ENCODE measurements at places on chromosomes 1 and 21.

DNA sequence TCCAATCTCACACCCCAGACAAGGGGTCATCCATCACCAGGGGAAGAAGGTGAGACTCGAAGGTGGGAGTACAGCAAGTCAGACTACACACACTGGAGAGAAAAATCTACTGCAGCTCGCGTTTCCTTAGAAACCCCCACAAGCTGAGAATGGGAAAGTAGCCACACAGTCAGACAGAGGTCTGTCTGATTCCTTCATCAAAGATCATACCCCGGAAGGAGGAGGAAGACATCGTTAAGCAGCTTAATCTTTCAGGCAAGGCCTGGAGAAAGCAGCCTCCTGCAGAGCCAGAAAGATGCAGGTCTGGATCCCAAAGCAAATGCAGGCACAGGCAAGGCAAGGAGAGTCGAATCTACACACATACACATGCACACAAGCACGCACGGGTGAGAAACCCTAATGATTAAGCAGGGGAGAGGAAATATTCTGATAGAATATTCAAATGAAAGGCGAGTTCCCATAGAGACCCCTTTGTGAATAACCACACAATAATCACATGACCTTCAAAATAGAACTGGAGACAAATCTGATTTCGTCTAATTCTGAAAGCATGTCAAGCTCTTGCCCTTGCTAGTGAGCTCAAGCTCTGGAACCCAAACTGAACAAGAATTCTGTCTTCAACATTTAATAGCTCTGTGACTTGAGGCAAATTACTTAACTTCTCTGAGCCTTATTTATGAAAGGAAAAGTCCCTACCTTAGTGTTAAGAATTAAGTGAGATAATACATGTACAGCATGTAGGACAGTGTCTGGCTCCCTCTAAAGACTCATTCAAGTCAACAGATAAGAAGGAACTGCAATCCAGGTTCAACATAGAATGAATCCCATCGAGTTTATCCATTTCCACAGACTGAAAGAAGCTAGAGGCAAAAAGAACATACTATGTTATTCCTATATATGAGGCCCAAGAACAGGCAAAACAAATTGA is 387.8 kb downstream of the OMA1 start:
- DNase-seq: no peak

GRCh38 chr1:230342019-230342418 is 84.1 kb downstream of the PGBD5 start:
- no peak for DNase-seq

DNA sequence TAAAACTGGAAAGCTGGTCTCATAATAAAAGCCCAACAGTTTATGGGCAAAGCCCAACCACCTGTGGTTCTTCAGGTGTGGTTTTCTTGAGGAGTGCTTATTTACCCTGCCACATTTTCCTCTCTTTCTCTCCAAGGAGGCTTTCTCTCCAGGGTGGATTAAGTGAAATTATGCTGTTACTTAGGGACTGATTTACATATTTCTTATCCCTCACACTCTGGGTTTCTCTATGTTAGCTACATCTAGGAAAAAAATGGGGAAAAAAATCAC is 4.8 kb downstream of the TBX19 start:
- DNase-seq: no peak

- no peak for DNase-seq
Measured at GRCh38 chr1:219220945-219221344, 47.3 kb downstream of the LYPLAL1 start.

DNA sequence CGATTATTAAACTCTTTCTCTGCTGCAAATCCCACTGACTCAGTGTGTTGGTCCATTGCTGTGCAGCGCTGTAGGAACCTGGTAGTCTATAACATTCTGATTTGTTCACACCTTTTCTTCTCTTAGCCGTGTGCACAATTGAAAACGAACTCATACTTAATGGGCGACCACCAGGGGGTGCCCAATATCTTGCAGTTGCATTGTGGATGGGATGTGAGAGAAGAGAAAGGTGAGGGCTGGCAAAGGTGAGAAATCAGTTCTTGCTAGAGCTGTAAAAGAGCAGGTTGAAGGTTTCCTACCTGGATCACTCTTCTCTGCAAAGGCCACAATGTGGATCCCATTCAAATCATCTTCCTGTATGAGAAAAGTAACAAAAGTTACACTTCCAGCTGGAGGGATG is 51.0 kb downstream of the CASQ2 start:
- no peak for DNase-seq

DNA sequence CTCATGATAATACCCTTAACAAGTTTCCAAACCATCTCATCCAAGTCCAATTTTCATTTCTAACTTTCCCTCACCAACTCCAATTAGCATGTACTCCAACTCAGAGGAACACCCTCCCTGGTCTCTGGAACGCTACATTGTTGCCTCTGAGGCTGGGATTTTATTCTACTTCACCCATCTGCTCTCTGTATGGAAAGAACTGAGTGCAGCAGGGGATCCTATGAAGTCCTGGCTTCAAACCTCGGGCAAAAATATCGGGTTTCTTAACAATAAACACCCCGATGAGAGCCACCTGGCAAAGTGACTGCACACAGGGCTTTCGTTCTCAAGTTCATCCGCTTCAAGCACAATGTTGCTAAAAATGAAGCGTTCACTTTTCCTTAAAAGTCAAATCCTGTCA is 99.6 kb downstream of the CRB1 start:
- no peak for DNase-seq

DNA sequence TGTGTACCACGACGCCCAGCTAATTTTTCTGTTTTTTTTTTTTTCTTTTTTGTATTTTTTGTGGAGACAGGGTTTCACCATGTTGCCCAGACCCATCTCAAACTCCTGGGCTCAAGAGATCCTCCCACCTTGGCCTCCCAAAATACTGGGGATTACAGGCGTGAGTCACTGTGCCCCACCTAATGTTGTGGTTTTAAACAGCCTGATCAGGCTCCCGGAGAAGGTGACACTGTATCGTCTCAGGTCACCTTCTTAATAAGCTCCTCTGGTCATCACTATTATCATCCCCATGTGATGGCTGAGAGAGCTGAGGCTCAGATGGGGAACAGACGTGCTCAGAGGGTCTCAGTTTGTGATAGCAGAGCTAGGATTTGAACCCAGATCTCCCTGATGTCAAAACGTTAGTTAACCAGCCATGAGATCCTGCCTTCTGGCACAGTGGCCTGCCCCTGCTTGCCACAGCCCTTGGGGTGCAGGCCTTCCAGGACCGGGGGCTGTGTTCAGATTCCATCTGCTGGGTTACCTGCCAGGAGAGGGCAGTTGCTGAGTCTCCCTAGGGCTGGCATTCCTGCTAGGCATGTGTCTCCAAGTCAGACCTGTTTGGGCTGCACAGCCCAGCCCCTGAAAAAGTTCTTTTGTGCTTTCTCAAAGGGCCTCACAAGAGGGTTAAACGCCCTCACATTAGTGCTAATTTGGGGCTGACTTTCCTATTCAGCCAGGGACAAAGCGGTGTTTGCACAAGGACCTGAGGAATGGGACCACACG is 32.7 kb upstream of the GRHL3 start:
- DNase-seq: no peak

- DNase-seq: no peak
Measured at GRCh38 chr1:12340544-12340930, 110.7 kb downstream of the VPS13D start.

- DNase-seq: no peak
Measured at GRCh38 chr1:86926883-86927282, 12.4 kb downstream of the HS2ST1 start.

- DNase-seq: no peak
Measured at GRCh38 chr1:59949648-59950047, 23.1 kb upstream of the CYP2J2 start.

DNA sequence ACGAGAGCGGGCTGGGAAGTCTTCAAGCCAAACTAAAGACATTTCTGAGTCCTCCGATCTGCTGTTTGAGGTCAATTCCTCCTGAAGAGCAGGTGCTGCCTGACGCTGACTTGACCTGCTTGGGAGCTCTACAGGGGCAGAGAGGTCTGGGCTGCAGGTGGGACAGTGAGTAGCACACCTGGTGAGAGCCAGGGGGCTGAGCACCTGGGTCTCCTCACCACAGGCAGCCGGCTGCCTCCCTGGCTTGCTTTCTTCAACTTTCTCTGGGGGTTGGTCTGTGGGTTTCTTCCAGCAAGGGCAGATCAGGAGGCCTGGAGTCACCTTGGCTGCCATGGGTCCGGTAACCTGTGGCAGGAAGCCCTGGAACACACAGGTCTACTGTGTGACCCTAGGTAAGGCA is 107.4 kb upstream of the EDN2 start:
- DNase-seq: no peak

GRCh38 chr1:229130028-229130668 is 140.8 kb upstream of the RAB4A start:
- no peak for DNase-seq

- no peak for DNase-seq
Measured at GRCh38 chr1:228938537-228938901, 203.2 kb downstream of the RHOU start.

- no peak for DNase-seq
Measured at GRCh38 chr1:34127006-34128000, 37.7 kb downstream of the CSMD2 start.

DNA sequence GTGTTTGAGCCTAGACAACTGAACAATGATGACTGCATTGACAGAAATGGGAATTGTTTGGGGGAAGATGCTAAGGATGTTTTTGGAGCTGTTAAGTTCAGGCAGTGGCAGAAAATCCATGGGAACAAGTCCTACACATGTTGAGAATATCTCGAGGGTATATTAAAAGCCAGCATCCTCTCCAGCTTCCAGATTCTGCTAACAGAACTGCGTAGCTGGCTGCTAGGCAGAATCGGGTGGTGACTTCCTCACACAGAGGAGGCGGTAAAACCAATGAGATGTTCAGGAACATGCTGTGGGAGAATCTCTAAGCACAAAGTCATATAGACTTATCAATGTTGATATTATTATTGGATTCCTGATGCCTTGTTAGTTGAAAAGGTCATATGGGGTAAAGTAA is 14.8 kb downstream of the FAM163A start:
- DNase-seq: no peak

DNA sequence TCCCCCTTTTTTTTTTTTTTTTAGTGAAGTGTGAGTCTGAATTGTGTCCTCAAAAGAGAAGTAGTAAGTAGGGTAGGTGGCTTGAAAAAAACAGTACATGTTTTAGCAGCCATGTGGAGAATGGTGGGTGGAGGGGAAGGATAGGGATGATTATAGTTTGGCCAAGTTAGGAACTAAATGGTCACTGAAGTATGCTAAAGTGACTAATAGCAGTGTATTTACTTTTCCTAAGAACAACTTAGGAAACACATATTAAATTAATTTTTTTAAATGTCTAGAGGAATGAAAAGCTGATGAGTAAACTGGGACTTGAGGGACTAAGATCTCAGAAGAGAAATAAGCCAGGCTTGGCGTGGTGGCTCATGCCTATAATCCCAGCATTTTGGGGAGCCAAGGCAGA is 55.5 kb downstream of the PLA2G4A start:
- DNase-seq: no peak

GRCh38 chr1:91833946-91834345 is 52.0 kb downstream of the TGFBR3 start:
- DNase-seq: no peak

DNA sequence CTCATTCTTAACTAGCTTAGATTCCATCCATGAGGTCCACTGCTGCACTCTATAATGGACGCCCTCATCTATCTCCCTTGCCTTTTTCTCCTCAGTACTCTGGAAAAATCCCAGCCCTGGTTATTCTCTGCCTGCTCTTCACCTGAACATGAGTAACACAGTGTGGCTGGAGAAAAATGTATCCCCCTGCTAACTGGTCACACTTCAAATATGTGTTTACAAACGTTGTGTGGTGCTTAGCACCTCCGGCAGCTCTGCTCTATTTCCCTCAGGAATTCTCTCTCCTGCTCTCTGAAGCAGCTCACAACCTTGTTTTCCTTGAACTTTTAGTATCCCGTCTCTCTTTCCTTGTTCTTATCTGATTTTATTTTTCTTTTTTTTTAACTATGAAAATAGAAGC is 4.1 kb downstream of the SCCPDH start:
- no peak for DNase-seq

DNA sequence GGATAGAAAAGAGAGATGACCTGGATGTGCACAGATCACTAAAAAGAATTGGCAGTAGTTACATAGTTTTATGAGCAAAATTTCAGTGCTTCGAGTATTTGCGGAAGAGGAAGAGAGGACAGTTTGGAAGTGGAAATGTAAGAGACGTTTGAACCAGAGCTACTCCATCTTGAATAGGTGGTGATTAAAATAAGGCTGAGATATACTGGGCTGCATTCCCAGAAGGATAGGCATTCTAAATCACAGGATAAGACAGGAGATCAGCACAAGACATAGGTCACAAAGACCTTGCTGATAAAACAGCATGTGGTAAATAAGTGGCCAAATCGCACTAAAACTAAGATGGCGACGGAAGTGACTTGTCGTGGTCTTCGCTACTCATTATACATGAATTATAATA is 453.3 kb downstream of the COL11A1 start:
- no peak for DNase-seq

DNA sequence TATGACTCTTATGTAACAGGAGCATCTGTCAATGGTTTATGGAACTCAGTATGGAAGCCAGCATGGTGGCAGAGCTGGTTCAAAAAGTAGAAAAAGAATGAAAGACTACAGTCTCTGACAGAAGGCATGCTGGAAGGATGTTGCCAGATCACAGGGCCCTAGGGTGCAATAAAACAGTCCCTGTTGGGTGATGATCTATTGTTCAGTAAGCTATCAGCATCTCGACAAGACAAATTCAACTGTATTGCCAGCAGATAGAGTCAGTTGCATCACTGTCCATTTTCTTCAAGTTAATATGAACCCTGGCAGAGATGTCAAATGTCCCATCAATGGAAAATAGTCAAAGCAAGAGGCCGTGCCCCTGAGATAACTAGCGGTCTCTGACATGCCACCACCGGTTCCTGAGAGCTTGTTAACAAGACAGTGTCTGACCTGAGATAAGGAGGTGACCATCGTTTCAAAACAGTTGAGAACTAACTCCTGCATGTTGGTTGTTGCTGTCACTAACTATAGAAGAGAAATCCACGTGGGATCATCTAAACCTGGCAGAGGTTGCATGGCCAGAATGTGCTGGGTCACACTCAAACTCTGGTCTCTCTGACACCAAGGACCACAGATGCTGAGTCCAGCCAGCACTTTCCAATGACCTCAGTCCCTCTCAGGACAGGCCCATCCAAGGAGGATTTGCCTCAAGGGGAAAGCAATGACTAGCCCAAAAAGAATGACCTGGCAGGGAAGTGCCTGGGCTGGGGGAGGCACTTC is 125.9 kb downstream of the RIPK4 start:
- no peak for DNase-seq

- no peak for DNase-seq
Measured at GRCh38 chr1:23745515-23745914, 2.2 kb downstream of the ELOA start.

GRCh38 chr1:12166834-12167492 is at the start of gene TNFRSF1B:
Gene TNFRSF1B (plus strand): TSS chr1:12166991. CDS start chr1:12167092, 101 bp downstream.
- peak; percentile 45 for DNase-seq

- DNase-seq: no peak
Measured at GRCh38 chr1:166197141-166197540, 30.3 kb upstream of the FAM78B start.

- no peak for DNase-seq
Measured at GRCh38 chr1:172870901-172871606, 179.7 kb downstream of the TNFSF18 start.

All from activated CD4-positive, alpha-beta T cell treated with anti-CD3 and anti-CD28 coated beads, Interleukin-2, amount 50 U/mL, for 24 hours (primary cell).